ENCODE measurements at places on chromosomes 1 and 21. TPM values are rescaled to one million over a fixed set of nuclear protein-coding genes. Genes with fewer than 3 reads are reported as not detected.

GRCh38 chr1:117582451-117582850 lies 23.4 kb upstream of the TENT5C start:
- no peak for DNase-seq

GRCh38 chr1:241250465-241250864 lies 106.5 kb downstream of the RGS7 start:
- no peak for DNase-seq

DNA sequence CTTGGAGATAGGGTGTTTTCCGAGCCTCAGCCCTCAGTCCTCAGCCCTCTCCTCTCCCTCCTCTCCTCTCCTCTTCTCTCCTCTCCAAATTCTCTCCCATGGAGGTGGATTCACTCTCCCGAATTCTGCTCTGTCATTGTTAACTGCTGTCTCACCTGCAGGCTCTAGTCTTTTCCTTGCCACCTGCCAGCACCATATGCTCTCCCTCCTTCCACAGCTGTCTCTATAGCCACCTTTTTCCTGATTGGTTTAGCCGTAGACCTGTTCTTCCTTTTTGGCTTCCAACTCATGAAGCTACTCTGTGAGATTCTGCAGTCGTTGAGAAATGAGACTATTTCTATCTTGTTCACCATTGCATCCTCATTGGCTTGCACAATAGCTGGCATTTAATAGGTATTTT lies 19.7 kb downstream of the COG2 start:
- DNase-seq = no peak

- DNase-seq = no peak
These were observed 123.3 kb downstream of the HMCN1 start for GRCh38 chr1:185857442-185857841.

DNA sequence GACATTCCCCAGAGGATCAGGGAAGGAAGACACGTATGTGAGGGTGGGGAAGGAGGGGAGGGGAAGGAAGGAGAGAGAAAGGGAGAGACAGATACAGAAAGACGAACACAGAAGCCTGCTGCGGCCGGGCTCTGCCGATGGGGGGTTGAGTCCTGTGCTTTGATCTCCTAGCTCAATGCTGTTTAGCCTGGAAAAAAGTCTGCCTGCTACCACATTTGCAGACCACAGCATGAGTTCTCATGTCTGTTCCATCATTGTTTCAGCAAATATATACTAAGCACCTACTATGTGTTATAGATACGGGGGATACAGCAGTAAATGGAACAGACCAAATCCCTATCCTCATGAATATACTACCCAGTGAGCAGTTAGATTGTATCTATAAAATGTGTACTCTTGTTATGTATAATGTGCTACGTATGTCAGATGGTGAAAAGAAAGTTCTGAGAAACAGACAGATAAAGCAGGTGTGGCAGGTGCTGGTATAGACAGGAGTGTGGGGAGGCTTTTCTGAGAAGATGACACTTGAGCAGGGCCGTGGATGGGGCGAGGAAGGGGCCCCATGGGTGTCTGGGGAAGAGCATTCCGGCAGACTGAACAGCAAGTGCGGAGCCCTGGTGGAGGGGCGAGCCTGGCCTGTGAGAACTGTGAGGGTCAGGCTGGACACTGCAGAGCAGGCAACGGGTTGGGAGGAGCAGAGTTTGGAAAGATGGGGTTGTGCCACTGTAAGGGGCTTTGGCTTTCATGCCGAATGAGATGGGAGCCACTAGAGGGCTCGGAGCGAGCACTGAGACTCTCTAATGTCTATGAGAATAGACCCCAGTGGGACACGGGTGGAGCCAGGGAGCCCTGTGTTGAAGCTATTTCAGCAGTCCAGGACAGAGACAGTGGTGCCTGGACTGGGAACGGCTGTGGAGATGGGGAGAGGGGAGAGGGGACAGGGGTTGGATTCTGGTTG lies 34.1 kb downstream of the KIAA1614 start:
- no peak for DNase-seq

DNA sequence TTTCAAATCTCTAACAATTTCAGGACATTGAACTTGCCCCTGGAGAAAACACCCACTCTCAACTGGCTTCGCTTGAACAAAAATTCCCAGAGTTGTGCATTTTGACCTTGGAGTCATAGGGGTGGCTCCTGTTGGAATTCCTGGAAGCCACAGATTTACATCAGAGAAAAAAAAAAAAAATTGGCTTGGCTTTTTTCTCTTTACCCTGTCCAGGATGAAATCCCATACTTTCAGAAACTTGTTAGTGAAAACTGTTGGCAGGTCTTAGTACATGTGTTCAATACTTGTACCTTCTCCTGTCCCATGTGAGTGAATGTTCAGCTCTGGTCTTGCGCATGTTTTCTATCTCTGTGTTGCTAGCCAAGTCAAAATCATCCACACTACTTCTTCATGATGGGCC lies 228.8 kb downstream of the TGFB2 start:
- no peak for DNase-seq

DNA sequence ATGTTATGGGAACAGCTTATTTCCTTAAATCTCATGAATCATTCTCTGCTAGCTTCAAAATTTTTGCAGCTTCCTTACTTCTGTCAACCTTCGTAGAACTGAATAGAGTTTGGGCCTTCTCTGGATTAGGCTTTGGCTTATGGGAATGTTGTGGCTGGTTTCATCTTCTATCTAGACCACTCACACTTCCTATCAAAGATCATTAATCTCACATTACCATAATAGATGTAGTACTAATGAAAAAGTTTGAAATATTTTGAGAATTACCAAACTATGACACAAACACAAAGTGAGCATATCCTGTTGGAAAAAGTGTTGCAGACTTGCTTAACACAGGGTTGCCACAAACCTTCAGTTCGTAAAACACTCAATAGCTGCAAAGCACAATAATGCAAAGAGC lies 30.3 kb downstream of the ASPM start:
- DNase-seq = no peak

GRCh38 chr1:53981220-53981619 lies 35.1 kb downstream of the LRRC42 start:
- DNase-seq = no peak

DNA sequence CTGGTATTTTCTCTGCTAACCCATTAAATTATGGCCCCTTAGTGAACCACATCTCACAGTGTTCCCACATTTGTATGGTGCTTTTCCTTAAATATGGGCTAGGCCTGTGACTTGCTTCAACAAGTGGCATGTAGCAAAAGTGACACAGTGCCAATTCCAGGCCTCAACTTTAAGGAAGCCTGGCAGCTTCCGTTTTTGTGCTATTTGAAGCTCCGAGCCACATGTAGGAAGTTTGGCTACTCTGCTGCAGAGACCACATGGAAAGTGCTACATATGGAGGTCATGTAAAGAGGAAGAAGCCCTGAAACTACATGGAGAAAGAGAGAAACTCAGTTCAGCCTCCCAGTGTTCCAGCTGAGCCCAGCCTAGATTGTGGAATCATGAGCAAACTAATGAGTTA lies 28.5 kb upstream of the DR1 start:
- no peak for DNase-seq

DNA sequence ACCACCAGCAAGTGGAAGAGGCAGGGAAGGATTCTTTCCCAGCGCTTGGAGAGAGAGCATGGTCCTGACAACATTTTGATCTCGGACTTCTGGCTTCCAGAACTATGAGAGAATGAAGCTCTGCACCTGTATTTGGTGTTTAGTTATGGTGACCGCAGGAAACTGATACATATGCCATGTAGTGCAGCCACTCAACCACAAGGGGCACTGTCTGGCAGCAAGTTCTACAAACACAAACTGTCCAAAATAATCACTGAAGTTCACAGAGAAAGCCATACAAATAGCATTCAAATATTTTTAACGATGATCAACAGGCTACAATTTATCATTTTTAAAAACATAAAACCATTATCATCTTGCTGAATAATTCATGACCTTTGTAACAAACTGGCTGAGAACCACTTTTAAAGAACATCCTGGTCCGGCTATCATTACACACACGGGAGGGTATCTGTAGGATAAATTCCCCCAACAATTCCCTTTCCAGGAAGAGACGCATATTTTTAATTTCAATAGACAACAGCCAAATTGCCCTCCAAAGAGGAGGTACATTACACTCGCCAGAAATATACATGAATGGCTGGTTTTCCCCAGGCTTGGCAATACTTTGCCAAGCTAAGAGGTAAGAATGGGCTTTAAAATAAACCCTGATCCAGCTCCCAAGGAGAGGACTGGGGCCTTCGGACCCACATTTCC lies 9.2 kb upstream of the CBR3 start:
- DNase-seq = no peak

DNA sequence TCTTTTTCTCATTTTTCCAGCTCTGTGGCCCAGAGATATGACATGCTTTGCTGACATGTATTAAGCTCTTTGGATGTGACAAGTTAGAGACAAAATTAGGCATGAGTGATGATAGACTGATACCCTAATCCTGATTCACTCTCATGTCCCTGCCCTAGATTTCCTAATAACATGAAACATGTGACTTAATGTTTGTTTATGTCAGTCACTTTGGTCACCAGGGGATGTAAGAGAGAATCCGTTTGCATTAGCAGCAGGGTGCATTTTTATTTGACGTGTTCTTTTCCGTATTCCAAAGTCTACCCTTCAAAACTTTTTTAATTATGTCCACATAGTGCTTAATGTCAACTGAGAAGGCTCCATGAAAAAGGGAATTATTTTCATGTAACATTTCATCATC lies 192.4 kb downstream of the HMCN1 start:
- no peak for DNase-seq

- no peak for DNase-seq
These were observed 7.2 kb downstream of the KCNN3 start for GRCh38 chr1:154862907-154863306.

GRCh38 chr1:200739702-200740570 lies 1.2 kb downstream of the CAMSAP2 start:
- no peak for DNase-seq

- DNase-seq = no peak
These were observed 199.9 kb upstream of the CTTNBP2NL start for GRCh38 chr1:112196008-112196588.

- DNase-seq = no peak
These were observed 135.7 kb upstream of the KRTAP19-8 start for GRCh38 chr21:31173881-31174555.

GRCh38 chr1:83718338-83718737 lies 280.6 kb downstream of the TTLL7 start:
- DNase-seq = no peak

DNA sequence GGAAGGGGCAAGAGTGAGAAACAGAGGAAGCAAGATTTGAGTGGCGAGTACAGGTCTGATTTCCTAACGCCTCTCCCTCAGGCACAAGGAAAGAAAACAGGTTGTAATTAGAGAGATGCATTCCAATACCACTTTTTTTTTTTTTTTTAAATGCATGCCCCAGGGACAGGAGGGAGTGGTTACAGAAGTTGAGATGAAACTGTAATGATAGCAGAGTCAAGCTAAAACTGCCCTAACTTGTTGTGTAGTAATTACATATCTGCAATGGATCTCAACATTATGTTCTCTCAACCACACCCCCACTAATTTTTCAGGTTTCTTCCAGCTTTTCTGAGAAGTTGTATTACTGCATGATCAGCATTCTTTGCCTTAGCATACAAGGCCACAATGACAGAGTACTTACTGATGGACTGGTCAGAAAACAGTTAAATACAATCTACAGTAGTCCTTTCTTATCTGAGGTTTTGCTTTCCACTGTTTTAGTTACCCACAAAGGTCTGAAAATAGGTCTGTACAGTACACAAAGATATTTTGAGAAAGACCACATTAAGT lies 5.5 kb downstream of the ETV3 start:
- no peak for DNase-seq

GRCh38 chr1:2882966-2883696 lies 81.6 kb upstream of the TTC34 start:
- no peak for DNase-seq

DNA sequence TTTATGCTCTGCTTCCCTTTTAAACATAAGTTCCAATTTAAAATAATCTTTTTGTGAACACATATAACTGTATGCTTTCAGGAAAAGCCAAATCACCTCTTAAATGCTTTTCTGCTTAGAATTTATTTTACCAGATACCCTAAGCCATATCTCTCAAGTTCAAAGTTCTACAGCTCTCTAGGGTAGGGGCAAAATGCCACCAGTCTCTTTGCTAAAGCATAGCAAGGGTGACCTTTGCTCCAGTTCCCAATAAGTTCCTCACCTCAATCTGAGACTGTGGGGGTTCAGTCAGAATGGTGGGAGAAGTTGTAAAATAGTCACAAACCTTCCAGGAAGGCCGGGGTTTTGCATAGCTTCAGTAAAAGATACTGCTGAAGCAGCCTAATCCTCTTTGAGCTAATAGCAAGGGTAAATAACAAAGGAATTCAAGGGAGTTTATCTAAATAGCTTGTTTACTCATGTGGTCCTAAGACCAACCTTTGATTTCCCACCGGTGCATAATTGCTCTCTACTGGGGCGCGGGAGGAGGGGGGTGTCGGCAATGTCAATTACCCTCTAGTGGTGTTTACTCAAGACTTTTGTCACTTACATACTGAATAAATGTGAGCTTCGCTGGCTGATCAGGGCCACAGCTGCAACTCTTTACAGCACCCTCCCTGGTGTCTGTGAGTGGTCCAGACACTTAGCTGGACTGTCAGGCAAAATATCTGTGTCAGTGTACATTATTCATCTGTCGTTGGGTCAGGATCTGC lies 1376.2 kb downstream of the NCAM2 start:
- DNase-seq = peak; percentile 39

GRCh38 chr1:173257805-173258204 lies 50.7 kb upstream of the TNFSF4 start:
- no peak for DNase-seq

- DNase-seq = no peak
These were observed 7.5 kb upstream of the PUM1 start for GRCh38 chr1:31073044-31073443.

GRCh38 chr1:108816049-108816893 lies 40.6 kb downstream of the AKNAD1 start:
- DNase-seq = no peak

GRCh38 chr21:44013380-44014088 lies 1.4 kb downstream of the TRAPPC10 start:
- DNase-seq = no peak

GRCh38 chr1:235468004-235468403 lies 36.2 kb downstream of the B3GALNT2 start:
- DNase-seq = no peak

- no peak for DNase-seq
These were observed 620.3 kb upstream of the PLXNA2 start for GRCh38 chr1:208864366-208864965.

PSMD4 gene
- total RNA-seq = 157 TPM

AKR7A3 gene
- 0.97 TPM for total RNA-seq

JMJD4 gene
- 29.0 TPM for total RNA-seq

MPL gene
- total RNA-seq = 0.54 TPM

FAM72C gene
- total RNA-seq = 1.9 TPM

ESPN gene
- 1.5 TPM for total RNA-seq

TFF3 gene
- total RNA-seq = 72.9 TPM

NLRP3 gene
- total RNA-seq = 8.1 TPM

IGSF5 gene
- not detected for total RNA-seq

SMIM1 gene
- total RNA-seq = 5.5 TPM

TFAP2E gene
- 1.7 TPM for total RNA-seq

OR2T6 gene
- not detected for total RNA-seq

CLEC20A gene
- total RNA-seq = 1.0 TPM
